AML-193 (cell line): ENCODE measurements at places on chromosomes 5 and 9.
A peak's percentile ranks its signal among the peaks of the same experiment; 100 is the strongest.

GRCh38 chr5:10684303-10685086 is 76.5 kb downstream of the DAP start:
- DNase-seq = no peak

DNA sequence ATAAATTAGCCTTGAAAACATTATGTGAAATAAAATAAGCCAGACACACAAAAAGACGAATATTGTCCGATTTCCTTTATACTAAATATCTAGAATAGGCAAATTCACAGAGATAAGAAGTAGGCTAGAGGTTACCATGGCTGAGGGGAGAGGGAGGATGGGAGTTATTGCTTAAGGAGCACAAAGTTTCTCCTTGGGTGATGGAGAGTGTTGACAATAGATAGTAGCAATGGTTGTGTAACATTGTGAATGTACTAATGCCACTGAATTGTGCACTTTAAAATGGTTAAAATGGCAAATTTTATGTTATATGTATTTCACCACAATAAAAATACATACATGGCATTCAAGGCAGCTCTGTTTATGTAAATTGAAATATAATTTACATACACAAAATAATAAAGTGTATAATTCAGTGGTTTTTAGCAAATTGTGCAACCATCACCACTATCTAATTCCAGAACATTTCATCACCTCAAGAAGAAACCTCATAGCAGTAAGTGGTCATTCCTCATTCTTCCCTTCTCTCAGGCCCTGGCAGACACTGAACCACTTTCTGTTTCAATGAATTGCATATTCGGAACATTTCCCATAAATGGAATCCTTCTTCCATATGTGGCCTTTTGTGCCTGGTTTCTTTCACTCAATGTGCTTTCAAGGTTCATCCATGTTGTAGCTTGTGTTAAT is 59.2 kb downstream of the NDST1 start:
- peak; percentile 71 for DNase-seq

GRCh38 chr9:2299156-2299842 is 284.2 kb downstream of the SMARCA2 start:
- no peak for DNase-seq

DNA sequence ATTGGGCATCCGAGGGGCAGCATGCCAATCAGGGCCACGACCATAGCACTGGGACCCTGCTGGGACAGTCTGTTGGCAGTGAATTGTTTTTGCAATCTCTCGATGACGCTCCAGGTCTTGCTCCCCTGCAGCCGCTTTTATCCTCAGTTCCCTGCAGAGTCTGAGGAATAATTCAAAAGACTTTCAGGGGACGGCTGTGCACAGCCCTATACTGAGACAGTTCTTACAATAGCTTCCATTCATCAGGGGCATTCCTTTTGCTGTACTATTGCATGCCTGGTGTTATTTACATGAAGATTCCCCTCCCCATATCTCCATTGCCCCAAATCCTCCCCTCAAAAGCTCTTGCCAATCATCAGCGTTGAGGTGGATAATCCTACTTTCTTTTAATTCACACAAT is 163.3 kb upstream of the WWC1 start:
- no peak for DNase-seq

DNA sequence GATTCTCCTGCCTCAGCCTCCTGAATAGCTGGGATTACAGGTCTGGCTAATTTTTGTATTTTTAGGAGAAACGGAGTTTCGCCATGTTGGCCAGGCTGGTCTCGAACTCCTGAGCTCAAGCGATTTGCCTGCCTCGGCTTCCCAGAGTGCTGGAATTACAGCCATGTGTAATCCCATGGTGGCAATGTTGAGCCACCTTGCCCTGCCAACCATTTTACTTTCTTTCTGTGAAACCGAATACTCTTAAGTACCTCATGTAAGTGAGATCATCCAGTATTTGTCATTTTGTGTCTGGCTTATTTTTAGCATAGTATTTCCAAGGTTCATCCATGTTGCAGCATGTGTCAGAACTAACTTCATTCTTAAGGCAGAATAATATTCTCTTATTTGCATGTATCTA is 8.2 kb downstream of the PRRC2B start:
- DNase-seq = no peak

DNA sequence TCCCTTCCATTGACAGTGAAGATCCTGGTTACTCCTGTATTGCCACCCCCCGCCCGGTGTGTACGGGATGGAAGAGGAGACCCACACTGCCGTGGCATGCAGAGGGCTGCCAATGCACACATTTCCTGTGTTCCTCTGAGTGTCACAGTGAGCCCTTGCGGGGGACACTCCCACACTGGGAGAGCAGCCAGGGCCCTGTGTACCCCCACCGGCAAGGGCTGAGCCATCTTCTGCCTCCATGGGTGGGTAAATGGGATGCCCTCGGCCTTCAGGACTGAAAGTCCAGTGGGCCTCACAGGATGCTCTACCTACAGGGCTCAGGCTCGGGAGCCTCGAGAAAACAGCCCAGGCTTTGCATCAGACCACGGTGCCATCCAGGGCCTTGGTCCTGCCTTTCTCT is 18.1 kb downstream of the IRX1 start:
- no peak for DNase-seq

- DNase-seq = no peak
Measured at GRCh38 chr5:128304791-128305190, 221.2 kb downstream of the SLC12A2 start.

- DNase-seq = peak; percentile 43
Measured at GRCh38 chr9:126558051-126558665, 55.6 kb upstream of the LMX1B start.

DNA sequence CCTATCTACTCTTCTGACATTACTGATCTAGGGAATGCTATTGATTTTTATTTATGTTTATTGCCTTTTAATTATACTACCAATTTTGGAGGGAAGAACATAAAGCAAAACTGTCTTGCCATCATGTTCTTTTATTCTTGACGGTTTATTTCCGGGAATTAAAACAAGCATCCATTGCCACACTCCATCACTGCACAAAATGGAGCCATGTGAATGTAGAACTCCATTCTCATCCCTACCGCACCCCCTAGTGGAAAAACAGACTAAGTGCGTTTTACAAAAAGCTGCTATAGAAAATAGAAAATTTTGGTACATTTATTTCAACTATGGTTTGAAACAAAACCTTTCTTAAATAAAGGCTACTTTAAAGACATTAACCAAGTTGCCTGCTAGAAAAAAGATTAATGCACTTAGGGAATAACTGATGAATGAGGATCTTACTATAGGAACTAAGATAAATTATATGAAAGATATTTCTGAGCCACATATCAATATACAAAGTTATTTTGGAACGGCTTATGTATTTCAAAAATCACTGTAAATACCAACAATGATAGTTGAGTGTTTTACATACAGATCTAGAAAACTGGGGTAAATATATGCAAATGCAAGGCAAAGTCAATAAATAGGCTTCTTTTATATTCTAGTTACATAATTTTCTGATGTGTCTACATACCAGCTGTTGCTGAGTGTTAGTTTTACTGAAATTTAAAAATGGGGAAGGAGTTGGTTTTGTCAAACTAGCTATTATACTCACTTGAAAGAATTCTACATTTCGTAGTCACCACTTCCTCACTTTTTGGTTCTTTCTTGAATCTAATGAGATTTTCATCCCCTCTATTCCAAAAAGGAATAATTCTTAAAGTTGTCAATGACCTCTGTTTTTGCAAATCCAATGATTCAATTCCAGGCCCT is 26.5 kb downstream of the OXCT1 start:
- DNase-seq = peak; percentile 52

- peak; percentile 10 for DNase-seq
Measured at GRCh38 chr9:77561331-77562018, 86.6 kb downstream of the GNA14 start.

DNA sequence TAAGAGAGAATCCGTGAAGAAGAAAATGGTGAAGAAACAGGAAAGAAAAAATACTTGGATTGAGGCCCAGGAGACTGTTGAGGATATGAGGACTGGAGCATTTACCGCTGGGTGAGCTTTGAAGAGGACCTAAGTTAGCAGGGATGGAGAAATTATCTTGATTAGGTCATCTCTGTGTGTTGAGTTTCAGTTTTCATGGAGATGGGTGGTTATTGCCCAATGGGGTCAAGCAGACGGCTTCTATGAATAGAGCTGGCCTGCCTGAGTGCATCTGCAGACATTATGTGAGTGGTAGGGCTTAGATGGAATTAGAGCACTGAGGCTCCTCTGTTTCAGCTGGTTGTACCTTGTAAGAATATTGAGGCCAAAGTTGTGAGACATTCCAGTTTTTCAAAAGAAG is 245.4 kb upstream of the FBXL7 start:
- DNase-seq = no peak

DNA sequence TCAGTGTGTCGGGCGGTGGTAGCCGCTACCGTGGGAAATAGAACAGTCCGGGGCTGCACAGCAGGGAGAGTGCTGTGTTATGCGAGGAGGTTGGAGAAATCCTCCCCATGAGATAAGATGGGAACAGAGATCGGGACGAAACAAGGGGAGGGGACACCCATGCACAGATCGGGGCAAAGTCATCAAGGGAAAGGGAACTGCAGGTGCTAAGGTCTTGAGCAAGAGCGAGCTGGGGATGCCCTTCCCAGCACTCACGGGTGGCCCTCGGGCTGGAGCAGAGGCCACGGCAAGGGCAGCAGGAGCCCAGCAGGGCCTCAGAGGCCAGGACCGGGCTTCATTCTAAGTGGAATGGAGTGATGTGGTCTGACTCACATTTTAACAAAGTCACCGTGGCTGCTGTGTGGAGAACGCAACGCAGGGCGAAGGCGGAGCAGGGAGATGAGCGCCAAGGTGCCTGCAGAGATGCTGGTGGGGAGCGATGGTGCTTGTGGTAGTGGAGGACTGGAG is 7.7 kb downstream of the IL13 start:
- no peak for DNase-seq

DNA sequence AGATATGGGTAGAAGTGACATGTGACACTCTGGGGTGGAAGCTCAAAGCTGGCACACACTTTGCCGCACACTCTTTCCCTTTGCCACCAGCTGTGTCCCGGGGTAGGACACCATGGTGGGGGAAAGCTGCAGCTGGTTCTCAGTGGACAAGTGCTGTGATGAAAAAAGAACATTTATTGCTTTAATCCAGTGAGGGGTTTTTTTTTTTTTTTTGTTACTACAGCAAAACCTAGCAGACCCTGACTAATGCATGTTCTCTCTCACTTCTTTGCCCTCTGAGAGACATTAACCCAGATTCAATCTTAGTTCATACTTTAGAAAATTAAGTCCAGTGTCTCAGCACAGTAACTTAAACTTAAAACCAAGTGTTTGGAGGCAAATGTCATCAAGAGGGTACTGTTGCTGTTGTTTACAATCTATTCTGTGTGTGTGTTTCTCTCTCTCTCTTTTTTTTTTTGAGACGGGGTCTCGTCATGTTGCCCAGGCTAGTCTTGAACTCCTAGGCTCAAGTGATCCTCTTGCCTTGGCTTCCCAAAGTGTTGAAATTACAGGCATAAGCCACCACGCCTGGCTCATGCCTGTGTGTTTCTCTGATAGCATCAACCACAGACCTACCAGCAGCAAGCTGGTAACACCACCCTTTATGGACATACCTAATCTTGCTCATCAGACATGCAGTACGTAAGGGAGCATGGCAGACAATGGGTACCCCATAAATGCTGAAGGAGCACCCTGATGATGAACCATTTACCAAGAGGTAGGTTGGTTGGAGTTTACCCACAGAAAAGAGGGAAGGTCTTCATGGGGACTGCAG is 84.7 kb upstream of the TBC1D2 start:
- DNase-seq = no peak

GRCh38 chr9:135016037-135016640 is 71.3 kb upstream of the OLFM1 start:
- DNase-seq = no peak

DNA sequence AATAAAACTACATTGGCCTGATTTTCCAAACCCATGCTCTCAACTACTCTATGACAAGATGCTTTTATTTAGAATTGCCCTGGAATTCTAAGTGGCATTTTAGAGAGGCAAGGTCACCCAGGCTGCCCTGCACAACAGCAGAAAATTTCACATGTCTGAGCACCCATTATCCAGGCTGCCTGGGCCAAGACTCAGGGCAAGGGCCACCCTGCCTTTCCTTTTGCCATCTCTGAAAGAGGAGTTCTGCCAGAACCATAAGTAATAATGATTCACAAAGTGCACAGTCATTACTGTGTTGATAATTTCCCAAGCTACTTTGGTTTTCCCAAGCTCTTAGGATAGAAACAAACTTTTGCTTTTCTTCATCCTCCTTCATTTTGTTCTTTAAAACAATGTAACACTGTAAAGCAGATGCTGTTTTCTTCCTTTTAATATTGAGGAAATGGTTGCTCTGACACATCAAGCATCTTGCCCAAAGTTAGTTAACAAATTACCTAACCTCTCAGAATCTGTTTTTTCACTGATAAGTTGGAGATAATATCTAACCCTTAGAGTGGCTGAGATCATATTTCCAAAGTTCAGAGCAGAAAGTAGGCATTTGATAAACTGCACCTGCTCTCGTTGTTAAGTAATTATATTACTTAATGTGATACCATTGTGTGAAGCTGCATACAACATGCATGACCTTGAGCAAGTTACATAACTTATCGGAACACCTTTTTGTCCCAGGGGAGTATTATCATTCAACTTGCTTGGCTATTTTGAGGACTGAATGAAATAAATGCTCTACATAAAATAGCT is 325.6 kb downstream of the PRELID2 start:
- DNase-seq = no peak

GRCh38 chr5:24065779-24066178 is 558.4 kb downstream of the PRDM9 start:
- DNase-seq = no peak

DNA sequence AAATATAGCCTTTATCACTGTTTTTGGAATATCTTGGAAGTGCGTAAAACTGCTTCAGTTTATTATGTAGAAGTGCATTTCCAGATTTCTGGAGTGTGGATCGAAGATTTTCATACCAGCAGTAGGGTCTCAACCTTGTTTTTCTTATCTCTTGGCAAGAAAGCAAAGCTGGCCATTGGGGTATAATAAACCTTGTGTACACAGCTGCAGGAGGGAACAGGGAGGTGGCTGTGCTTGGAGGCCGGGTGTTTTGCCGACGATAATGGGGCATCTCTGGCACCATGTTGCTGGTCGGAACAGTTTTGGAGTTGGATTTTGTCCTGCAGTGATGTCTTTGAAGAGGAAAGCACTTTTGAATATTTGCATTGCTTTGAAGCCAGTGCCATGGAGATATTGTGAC is 308.8 kb upstream of the DMRT1 start:
- DNase-seq = no peak

DNA sequence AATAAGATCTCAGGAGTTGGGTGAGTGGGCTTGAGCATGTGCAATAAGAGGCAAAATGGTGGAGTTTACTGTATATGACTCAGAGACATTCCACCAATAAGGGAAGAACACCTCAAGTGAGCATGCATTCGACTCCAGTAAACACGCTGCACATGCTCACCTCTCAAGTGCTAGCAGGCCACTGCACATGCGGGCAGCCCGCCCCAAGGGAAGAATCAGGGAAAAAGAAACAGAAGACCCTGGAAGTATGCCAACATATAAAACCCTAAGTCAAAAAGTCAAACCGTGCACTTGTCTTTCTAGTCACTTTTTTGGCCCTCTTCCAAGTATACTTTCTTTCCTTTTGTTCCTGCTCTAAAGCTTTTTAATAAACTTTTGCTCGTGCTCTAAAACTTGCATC is 245.3 kb upstream of the RASA1 start:
- DNase-seq = no peak
